Large intestine (tissue), 12 donors: ENCODE measurements at places on chromosomes 7 and 10. TPM values are rescaled to one million over a fixed set of nuclear protein-coding genes. Genes with fewer than 3 reads are reported as not detected.

Gene PLAU
- 19.6 TPM for polyA plus RNA-seq

Gene CALHM3
- polyA plus RNA-seq: 0.13 TPM

Gene NKX2-3
- 22.1 TPM for polyA plus RNA-seq

Gene MAD1L1
- 15.1 TPM for polyA plus RNA-seq

Gene IFIT1
- polyA plus RNA-seq: 7.9 TPM

Gene TRIM50
- 0.42 TPM for polyA plus RNA-seq

GRCh38 chr10:20059084-20059835 is 243.0 kb downstream of the PLXDC2 start:
- H3K27me3 ChIP-seq: no peaks in the 10 kb centered on the region
- H3K4me3 ChIP-seq: no peak overlapping the region
- no peaks in the 10 kb centered on the region for H3K4me1 ChIP-seq
- DNase-seq: peak; percentile 4
- no peaks in the 10 kb centered on the region for H3K36me3 ChIP-seq

DNA sequence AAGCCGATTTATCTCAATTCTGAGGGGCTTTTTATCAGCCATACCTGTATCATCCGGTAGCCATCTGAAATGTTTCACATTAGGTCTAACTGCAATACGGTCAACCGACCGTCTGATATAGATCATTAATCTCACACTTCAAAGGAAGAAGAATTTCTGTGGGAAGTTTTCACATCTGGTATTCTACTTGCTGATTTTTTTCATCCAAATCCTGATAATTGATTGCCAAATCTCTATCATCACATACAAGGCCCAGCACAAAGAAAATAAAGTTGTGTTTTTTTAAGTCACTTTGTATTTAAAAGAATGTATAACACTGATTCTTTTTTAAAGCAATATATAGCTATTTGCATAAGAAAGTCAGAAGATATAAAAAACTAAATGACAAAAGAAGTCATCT is 132.3 kb downstream of the DKK1 start:
- no peak for DNase-seq
- no peak overlapping the region for H3K27ac ChIP-seq
- no peaks in the 10 kb centered on the region for H3K36me3 ChIP-seq
- no peaks in the 10 kb centered on the region for H3K27me3 ChIP-seq
- no peak overlapping the region for H3K4me3 ChIP-seq

GRCh38 chr10:129966370-129966888 is 2.4 kb upstream of the EBF3 start:
- no peak overlapping the region for H3K4me3 ChIP-seq
- peaks cover 13% of the 10 kb centered on the region for H3K4me1 ChIP-seq
- H3K27me3 ChIP-seq: peaks cover 94% of the 10 kb centered on the region

- H3K27ac ChIP-seq: no peak overlapping the region
- H3K4me3 ChIP-seq: no peak overlapping the region
- no peaks in the 10 kb centered on the region for H3K36me3 ChIP-seq
- peak; percentile 21 for DNase-seq
- H3K27me3 ChIP-seq: no peaks in the 10 kb centered on the region
These were observed 9.6 kb downstream of the CCL26 start for GRCh38 chr7:75762350-75762917.

GRCh38 chr7:74129887-74130286 is 44.3 kb upstream of the EIF4H start:
- H3K27ac ChIP-seq: no peak overlapping the region
- H3K27me3 ChIP-seq: peaks cover 2% of the 10 kb centered on the region
- no peak for DNase-seq
- H3K4me1 ChIP-seq: no peaks in the 10 kb centered on the region

GRCh38 chr10:72218726-72219125 is 2.6 kb upstream of the ASCC1 start:
- no peak overlapping the region for H3K27ac ChIP-seq
- DNase-seq: no peak
- peaks cover 9% of the 10 kb centered on the region for H3K36me3 ChIP-seq
- H3K4me1 ChIP-seq: peaks cover 14% of the 10 kb centered on the region
- no peaks in the 10 kb centered on the region for H3K27me3 ChIP-seq
- H3K4me3 ChIP-seq: no peak overlapping the region

- no peak for DNase-seq
- H3K4me1 ChIP-seq: no peaks in the 10 kb centered on the region
- no peak overlapping the region for H3K4me3 ChIP-seq
- no peak overlapping the region for H3K27ac ChIP-seq
These were observed 230.2 kb upstream of the AKR1E2 start for GRCh38 chr10:4595719-4596319.

DNA sequence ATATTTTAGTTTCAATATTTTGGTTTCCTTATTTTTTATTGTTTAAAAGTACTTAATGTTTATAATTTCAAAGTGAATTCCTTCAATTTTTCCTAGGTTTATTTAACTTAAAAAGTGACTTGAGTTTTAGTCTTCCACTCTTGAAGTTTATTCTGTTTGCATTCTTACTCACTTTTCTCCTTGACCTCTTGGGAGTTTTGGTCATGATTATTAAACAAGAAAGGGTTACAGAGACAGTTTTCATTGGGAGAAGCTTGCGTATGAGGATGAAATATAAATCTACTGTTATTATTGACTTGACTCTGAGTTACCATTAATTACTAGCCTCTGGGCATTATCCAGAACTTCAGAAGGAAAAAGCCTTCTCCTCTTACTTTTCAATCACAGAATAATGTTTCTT is 216.0 kb downstream of the BMPER start:
- no peaks in the 10 kb centered on the region for H3K27me3 ChIP-seq
- H3K4me1 ChIP-seq: no peaks in the 10 kb centered on the region
- DNase-seq: no peak
- no peak overlapping the region for H3K27ac ChIP-seq
- H3K4me3 ChIP-seq: no peak overlapping the region

GRCh38 chr10:79097021-79097872 is 28.5 kb downstream of the ZMIZ1 start:
- no peaks in the 10 kb centered on the region for H3K27me3 ChIP-seq
- peak overlapping the region; percentile 6 for H3K27ac ChIP-seq
- peaks cover 3% of the 10 kb centered on the region for H3K36me3 ChIP-seq
- DNase-seq: no peak
- peaks cover 72% of the 10 kb centered on the region for H3K4me1 ChIP-seq

GRCh38 chr7:4634166-4634565 is 47.9 kb upstream of the FOXK1 start:
- DNase-seq: no peak
- no peak overlapping the region for H3K4me3 ChIP-seq
- H3K27ac ChIP-seq: no peak overlapping the region
- H3K27me3 ChIP-seq: no peaks in the 10 kb centered on the region

GRCh38 chr7:27237735-27238334 is 4.8 kb upstream of the EVX1 start:
- peaks cover 18% of the 10 kb centered on the region for H3K4me1 ChIP-seq
- H3K4me3 ChIP-seq: no peak overlapping the region
- H3K36me3 ChIP-seq: no peaks in the 10 kb centered on the region
- no peak for DNase-seq
- H3K27ac ChIP-seq: no peak overlapping the region

DNA sequence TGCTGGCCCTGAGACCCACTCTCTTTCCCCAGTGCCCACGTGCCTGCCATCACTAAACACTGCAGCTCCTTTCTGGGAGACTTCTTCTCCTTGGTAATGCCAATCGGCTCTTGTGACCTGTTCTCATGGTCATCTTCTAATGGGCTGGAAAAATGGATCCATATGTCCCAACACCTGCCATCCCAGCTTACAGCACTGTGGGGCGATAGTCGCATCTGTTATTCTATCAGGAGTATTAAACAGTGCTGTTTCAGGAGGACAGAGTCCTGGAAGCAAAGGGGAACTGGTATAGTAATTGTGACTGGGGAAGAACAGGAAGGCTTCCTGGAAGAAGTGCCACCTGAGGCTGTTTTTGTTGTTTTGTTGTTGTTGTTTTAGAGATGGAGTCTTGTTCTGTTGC is 411.2 kb downstream of the GLRX3 start:
- no peaks in the 10 kb centered on the region for H3K4me1 ChIP-seq
- peaks cover 2% of the 10 kb centered on the region for H3K27me3 ChIP-seq
- H3K36me3 ChIP-seq: no peaks in the 10 kb centered on the region
- peak; percentile 9 for DNase-seq

- no peaks in the 10 kb centered on the region for H3K27me3 ChIP-seq
- H3K27ac ChIP-seq: no peak overlapping the region
- no peak for DNase-seq
- H3K4me3 ChIP-seq: no peak overlapping the region
These were observed 4.9 kb upstream of the HERPUD2 start for GRCh38 chr7:35699796-35700305.
